Activated CD4-positive, alpha-beta T cell treated with anti-CD3 and anti-CD28 coated beads, Interleukin-2, amount 50 U/mL, for 48 hours (primary cell): ENCODE measurements at places on chromosomes 13 and 19.

DNA sequence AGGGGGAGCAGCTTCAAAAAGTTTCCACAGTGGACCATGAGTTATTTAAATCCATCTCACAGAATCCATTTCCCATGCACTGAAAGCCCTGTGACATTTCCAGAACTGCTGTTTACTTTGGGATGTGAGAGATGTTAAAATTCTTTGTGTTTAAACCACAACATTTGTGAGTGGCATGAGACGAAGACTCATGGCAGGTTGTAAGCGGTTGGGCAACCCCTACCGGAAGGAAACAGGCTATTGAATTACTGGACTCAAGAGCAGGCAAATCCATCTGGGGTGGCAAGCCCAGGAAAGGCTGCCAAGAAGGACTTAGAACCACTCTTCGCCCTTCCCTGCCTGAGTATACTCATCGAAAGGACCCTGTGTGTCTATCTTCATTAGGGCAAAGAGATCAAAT, 22.3 kb upstream of the CLDN10 start:
- DNase-seq = no peak

- DNase-seq = no peak
These were observed 7.3 kb downstream of the ADPRHL1 start for GRCh38 chr13:113445791-113446487.

DNA sequence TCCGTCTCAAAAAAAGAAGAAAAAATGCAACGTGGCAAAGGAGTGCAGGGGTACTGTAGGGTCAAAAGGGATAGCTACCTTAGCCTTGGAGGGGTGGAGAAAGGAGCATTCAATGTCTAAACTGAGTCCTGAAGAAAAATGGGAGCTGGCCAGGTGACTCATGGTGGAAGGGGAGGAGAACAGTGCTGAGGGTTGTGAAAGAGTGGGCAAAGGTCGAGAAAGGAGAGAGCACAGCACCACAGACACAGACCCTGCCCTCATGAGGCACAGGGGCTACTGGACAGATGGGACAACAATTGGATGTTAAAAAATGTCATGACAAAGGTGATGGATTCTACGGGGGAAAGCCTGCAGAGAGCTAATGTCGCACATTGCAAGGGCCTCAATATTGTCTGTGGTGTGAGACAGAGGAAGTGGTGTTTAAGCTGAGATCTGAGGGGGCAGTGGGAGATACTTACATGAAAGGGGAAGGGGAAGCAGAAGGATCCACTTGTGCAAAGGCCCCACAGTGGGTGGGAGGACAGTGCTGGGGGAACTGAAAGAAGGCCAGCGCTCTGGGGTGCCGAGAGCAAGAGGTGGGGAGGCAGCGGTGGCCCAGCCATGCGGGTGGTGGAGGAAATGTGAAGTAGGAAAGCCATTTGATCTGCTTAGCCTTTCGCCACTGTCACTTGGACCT, 42.9 kb upstream of the URAD start:
- DNase-seq = no peak

GRCh38 chr13:106373304-106373988, 162.0 kb downstream of the EFNB2 start:
- no peak for DNase-seq

DNA sequence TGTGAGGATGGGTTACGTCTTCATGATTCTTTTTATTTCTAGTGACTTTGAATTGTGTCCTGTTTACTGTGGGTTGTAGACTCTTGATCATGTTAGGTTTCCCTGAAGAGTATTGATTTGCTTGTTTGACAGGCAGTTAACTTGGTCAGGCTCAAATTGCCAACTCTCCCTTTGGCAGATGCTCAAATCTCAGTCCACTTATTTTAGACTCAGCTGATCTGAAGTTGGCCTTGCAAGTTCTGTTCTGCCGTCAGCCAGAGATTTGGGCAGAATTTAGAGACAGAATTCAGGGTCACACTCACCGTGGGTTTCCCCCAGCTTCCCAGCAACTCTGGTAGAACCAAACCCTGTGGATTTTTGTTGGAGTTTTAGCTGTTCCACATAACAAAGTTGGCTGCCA, 71.6 kb upstream of the TEX29 start:
- no peak for DNase-seq

- no peak for DNase-seq
These were observed 32.8 kb downstream of the COG6 start for GRCh38 chr13:39688278-39688677.

- DNase-seq = peak; percentile 57
These were observed 4.9 kb upstream of the NWD1 start for GRCh38 chr19:16714702-16715287.

DNA sequence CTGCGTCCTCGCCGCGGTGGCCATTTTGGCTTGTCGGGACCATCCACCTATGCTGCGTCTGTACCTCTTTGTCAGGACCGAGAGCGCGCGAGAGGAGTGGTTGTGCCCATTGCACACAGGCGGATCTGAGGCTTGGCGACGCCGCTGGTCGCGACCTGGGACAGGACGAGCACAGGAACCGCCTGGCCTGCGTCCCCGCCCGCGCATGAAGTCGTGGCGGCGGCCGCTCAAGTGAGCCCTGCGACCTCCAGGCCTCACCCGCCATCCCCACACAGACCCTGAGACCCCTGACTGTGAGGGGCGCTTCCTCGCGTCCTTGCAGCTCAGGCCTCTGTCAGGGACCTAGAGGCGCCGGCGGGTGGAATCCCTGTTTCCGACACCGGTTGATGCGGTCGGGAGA, 16.8 kb downstream of the ZNF586 start:
- no peak for DNase-seq

- DNase-seq = no peak
These were observed 211.3 kb downstream of the COG6 start for GRCh38 chr13:39866722-39867121.

DNA sequence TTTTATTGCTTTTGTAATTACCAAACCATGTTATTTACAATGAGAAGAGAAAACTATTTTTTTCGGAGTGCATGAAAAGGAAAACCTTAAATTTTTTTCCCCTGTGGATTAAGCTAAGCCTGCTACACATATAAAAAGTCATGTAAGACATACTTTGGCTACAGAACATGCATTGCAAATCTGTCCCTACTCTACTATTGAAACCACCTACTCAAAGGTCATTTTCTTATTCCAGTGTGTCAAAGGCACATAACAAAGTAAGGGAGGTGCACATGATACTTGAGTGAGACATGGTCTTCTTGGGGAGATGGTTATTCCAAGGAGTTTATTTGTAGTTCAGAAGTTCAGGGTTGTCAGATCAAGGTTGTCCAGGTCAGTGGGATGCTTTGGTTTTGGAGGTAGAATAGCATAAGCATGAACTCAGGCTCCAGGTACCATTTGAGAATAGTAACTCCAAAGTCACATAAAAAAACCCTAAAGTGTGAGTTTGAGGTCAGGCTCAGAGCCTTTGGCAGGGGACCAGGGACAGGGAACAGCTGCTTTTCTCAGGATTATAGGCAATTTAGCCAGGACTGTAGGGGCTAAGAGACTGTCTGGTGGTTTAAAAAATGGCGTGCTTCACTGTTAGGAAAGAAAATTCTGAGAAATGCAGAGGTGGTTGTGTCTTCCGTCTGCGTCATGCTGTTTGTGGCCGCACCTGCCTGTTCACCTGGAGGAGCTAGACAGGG, 15.4 kb downstream of the FARP1 start:
- DNase-seq = no peak

- peak; percentile 89 for DNase-seq
These were observed 22.3 kb downstream of the IER2 start for GRCh38 chr19:13172346-13173138.

DNA sequence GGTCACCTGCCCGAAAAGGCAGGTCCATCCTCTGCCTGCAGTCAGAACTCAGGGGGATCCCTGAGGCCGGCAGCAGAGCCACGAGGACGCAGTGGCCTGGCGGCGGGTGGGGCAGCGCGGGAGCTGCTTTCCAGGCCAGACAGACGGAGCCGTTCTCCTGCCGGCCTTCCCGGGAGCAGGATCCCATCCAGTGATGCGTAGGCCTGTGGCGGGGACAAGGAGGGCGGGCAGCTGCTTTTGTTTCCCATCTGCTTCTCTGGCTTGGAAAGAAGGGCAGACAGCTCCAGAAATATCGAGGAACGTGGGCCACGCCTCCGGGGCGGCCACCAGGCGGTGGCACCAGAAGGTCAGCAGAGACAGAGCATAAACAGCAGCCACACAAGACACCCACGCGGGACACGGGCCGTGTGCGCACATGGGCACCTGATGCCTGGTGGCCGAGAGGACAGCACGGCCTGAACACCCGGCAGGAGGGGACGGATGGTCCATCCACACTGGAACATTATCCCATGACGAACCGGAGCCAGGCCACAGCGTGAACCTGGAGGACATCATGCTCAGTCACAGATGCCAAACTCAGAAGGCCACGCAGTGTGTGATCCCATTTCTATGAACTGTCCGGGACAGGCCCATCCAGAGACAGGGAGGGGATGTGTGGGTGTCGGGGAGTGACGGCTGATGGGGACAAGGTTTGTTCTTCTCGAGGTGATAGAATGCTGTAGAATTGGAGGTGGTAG, 13.9 kb upstream of the MKNK2 start:
- no peak for DNase-seq

GRCh38 chr13:28117689-28118377, 17.5 kb upstream of the FLT3 start:
- no peak for DNase-seq

DNA sequence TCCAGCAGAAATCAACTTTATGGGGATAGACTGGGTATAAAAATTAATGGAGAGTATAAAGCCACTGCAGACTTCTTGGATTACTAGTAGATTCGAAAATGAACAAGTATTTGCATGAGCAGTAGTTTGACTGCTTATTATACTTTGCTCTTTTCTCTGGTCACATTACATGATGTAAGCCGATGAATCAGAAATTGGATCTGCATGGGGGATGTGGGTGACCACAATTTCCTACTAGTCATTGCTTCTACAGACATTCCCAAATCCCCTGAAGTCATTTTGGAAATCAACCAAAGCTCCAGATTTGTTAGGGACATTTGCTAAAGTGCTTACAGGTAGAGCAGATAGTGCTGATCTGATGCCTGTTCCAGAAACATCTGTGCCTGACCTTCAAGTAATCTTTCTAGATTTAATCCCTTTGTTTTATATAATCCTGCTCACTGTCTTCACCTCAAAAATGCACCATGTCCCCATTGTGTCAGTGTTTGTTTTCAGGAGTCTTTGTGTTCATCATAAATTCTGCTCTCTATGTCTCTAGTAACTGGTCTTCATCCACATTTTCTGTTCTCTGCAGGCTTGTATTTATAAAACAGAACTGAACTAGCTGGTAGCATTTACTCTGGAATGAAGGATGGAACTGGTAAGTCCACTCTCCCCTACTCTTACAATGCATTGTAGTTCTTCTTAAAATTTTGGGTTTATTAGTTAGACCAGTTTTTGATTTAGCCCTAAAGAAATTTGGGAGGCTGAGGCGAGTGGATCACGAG, 201.5 kb upstream of the CSNK1A1L start:
- DNase-seq = no peak

DNA sequence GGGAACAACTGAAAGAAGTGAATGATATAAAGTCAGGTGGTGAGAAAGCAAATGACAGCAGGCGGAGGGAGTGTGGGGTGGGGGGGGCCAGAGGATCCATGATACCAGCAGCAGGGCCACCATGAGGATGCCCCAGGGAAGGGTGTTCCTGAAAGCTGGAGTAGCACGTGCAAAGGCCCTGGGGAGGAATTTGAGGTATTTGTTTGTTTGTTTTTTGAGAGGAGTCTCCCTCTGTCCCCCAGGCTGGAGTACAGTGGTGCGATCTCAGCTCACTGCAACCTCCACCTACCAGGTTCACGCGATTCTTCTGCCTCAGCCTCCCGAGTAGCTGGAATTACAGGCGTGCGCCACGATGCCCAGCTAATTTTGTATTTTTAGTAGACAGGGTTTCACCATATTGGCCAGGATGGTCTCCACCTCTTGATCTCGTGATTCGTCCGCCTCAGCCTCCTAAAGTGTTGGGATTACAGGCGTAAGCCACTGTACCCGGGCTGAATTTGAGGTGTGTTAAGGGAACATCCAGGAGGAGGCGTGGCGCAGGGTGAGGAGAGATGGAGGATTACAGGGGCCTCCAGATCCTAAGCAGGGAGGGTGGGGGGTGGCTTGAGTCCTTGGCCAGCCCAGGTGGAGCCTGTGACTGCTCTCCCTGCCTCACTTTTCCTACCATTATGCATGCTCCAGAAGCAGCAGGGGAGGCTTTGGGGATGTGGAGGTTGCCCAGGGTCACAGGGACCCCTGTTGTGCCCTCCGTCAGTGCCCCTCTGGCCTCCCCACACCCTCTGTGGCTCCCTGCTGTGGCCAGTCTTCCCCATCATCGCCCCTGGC, 12.4 kb upstream of the JUND start:
- no peak for DNase-seq

DNA sequence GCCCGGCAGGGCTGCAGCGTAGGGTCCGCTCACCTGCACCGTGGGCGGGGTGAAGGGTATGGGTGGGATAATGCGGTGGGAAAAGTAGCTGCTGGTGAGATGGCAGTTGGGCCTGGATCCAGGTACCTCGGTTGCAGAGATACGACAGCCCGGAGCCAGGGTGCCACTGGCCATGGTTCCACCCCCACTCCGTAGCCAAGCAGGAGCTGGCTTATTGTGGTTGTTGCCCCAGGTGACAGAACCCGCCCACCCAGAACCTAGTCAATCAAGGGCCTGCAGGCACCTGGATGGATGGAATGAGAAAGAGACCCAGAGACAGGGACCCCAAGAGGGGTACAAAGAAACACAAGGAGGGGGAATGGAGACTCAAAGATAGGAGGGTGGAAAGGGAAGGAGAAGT, 3.5 kb upstream of the LHB start:
- no peak for DNase-seq

DNA sequence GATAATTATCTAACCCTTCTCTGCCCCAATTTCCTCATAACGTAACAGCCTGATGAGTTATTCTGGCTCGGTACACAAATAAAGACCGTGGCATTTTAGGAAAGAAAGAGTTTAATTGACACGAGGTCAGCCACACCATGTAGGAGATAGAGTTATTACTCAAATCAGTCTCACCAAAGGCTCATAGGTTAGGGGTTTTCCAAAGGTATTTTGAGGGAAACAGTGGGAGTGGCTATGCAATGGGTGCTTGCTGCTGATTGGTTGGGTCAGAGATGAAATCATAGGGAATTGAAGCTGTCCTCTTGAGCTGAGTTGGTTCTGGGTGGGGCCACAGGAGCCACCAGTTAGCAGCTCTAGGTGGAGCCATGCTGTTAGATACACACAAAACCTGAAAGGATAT, 137.5 kb downstream of the FREM2 start:
- DNase-seq = peak; percentile 3

GRCh38 chr19:29476528-29476927, 49.3 kb upstream of the VSTM2B start:
- DNase-seq = no peak

DNA sequence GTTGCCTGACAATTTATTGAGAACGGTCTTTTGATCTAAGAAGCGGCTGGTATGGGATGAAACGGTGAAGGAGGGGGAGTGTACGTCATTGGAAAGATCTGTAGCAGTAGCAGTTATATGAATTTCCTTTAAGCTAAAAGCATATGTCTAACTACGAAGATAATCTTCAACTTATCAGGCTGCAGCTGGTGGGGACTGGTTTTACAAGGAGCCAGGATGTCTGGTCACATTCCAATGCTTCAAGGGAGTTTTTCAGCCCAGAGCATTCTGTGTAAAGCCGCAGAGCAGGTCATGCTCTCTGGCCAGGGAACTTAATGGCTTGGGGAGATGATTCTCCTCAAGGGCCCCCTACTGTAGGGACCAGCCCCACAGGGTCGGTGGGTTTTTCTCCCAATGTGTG, 29.2 kb downstream of the CLEC4M start:
- DNase-seq = no peak
